ENCODE measurements at places on chromosomes 1 and 21.

DNA sequence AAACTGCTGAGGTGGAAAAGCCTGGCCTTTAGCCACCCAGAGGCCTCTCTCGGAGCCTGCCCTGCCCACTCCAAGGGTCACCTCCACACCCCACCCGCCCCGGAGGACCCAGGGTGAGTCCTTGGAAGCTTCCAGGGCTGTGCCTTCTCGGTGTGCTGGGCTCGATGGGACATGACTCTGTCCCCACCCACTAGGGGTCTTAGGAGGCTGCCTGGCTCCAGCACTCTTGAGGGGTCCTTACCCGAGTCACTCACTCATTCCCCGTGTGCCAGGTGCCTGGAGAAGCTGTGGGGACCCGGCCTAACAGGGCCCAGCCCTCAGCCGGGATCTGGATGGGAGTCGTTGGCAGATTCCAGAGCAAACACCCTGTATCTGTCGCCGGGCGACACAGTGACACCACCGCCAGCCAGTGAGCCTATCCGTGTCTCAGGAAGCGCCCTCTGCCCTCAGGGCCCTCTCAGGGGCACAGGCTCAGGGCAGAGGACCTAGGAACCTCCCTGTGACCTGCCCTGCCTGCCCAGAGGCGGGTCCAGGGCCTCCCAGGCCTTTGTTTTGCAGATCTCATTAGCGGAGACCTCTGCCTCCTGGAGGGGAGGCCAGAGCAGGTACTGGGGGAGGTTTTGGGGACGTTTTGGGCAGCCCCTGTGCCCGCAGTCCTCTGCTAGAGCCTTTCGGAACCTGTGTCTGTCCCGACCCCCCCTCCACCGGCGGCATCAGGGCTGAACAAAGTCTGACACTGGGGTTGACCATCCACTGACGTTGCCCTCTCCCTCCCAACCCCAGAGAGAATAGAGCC lies 3.1 kb upstream of the PRKCZ start:
- DNase-seq, result no peak

GRCh38 chr1:54009406-54009805 lies 8.6 kb downstream of the LDLRAD1 start:
- DNase-seq, result no peak

DNA sequence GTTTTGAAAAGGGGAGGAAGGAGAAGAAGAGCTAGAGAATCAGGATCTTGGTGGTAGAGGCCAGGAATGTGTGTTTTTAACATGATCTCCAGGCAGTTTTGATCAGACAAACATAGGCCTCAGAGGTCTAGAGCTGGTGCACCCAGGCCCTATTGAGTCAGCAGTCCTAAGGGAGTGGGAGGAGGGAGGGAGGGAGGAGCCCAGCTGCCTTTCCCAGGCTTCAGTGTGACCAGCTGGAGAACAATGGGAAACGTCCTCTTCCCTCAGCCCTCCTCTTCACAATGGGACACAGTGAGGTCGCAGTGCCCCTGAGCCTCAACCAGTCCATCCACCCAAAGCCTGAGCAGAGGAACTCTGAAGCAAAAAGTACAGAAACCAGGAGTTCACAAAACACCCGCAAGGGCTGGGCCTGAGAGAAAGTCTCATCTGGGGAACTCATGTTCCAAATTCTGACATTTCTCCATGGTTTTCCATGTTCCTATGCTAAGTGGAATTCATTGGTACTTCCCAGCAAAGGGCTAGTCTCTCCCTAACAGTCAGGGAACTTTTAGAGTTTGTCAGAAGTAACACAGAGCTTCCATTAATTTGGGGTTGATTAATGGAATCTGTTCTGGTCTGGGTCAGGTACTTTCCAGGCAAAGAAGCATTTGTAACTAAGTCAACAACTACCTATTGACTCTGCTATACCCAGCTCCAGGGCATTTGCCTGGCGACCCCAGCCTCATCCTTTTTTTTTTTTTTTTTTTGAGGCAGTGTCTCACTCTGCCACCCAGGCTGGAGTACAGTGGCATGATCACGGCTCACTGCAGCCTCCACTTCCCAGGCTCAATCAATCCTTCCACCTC lies 37.5 kb downstream of the ELAPOR1 start:
- DNase-seq, result peak; percentile 78

GRCh38 chr21:16047904-16048303 lies 318.1 kb downstream of the USP25 start:
- peak; percentile 36 for DNase-seq

DNA sequence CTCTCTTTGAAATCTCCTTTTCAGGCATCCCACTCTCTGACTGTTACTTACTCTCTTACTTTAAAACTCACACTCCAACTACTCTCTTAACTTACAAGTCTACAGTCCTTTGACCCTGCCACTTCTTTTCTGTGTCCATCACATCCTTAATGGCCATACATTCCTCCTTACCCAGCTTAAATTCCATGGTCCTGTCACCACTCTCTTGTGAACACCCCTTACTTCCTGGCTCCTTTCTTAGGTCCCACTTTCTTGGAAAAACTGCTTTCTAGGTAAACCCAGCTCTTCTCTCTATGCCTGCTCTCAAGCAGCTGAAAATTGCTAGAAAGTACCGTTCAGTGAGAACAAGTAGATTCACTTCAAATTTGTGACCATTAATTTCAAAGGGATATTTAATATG lies 109.1 kb downstream of the OLFML2B start:
- peak; percentile 51 for DNase-seq

GRCh38 chr1:111441573-111442192 lies 7.4 kb downstream of the WDR77 start:
- DNase-seq, result peak; percentile 11

DNA sequence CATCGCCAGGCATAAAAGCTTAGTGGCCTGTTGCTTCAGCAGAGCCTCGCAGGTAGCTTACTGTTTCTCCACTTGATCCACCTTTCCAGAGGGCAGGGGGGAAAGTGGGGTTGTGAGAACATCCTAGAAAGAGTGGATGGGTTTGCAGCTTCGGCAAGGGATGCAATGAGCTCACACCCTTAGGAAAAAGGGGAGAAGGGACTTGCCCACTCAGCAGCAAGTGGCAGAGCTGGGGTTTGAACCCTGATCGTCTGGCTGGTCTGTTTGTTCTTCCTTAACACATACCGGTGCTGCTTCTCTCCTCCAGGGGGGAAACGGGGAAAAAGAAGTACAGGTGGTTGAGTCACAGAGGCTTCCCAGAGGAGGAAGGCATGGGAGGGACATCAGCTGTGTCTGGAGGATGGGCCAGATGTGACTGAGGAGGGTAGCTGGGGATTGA lies 1.0 kb downstream of the TMEM201 start:
- peak; percentile 13 for DNase-seq

GRCh38 chr21:44926331-44927101 lies 5.8 kb upstream of the ITGB2 start:
- no peak for DNase-seq

GRCh38 chr1:44688760-44689446 lies 14.4 kb downstream of the ARMH1 start:
- DNase-seq, result no peak

- DNase-seq, result peak; percentile 95
Measured at GRCh38 chr1:224592636-224593582, 23.2 kb upstream of the CNIH3 start.

GRCh38 chr1:10084045-10084444 lies 51.3 kb downstream of the UBE4B start:
- no peak for DNase-seq

- peak; percentile 42 for DNase-seq
Measured at GRCh38 chr1:21289700-21290545, at the start of gene ECE1. TSS of gene ECE1 (minus strand) at chr1:21290463. CDS start at chr1:21290414, 49 bp downstream.

DNA sequence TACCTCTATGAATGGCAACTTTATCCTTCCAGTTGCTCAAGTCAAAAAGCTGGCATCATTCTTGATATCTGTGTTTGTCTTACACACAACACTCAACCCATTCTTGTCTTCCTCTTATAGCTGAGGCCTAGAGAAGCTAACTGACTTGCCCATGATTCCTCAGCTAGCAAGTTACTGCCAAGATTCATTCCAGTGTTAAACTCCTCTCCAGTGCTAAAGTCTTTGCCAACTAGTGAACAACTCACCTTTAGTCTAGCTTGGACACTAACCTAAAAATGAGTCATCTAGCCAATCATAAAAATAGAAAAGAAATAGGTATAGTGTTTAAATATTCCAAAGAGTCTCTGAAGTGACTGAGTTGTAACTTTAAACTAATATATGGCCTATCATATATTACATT lies 45.6 kb upstream of the RGS2 start:
- DNase-seq, result no peak

DNA sequence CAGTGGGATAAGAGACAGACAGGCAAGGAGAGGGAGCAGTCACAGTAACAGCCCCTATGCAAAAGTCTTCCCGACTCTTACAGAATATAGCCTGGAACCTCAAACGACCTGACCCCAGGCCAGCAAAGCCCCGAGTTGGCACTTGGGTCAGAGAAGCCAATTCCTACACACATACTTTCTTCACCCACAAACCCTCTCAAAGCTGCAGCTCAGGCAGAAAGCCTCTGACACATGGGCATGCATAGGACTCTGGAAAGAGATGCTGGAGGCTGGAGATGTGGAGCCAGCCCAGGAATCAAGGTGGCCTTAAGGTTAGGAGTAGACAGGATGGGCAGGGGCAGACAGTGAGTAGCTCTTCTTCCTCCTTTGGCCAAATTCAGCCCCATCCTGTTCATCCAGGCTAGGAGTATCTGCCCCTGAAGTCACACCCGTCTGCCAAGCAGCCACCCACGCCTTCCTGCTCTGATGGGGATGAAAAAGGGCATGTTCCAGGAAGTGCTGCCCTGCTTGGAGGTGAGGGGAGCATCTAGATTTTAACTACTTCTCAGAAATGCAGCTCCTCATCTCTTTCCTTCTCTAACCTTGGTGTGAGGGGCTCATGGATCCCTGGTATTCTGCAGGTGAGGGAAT lies 7.8 kb downstream of the SLC41A1 start:
- no peak for DNase-seq

GRCh38 chr1:177809819-177810218 lies 160.0 kb downstream of the SEC16B start:
- DNase-seq, result no peak

GRCh38 chr1:35371506-35371905 lies 103.0 kb downstream of the ZMYM4 start:
- DNase-seq, result no peak

DNA sequence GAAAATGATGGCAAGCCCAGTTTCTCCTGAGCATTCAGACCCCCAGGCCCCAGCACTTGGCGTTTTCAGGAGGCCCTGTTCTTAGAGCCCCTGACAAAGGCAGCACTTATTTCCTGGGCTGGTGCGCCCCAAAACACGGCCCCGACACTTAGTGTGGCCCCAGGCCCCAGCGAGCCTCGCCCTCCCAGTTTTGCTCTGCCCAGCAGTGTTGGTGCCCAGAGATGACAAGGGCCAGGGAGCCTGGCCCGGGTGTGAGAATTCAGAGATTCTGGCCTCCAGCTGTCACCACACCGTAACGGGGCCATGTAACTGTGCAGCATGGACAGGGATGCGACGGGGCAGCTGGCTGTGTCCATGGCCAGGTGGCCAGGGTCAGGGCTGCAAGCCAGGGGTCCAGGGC lies 18.0 kb upstream of the ARHGEF16 start:
- no peak for DNase-seq

- DNase-seq, result no peak
Measured at GRCh38 chr1:217911908-217912307, 280.8 kb downstream of the SPATA17 start.

DNA sequence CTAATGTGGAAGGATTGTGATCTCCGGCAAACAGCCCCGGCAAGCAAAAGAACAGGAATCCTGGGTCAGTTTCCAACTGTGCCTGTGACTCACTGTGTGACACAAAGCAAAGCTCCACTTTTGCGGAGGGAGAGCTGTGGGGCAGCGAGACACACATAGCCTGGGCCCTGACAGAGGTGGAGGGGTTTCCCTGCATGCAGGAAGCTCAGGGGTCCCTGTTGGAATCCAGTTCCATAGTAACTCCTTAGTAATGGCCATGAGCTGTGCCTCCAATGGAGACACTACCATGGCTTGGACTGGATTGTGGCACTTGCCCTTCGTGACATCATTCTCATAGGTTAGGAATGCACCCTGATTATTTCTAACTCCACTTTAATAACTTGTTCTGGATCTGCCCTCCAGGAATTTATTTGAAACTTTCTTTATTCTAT lies 47.0 kb upstream of the ATF3 start:
- DNase-seq, result peak; percentile 83

DNA sequence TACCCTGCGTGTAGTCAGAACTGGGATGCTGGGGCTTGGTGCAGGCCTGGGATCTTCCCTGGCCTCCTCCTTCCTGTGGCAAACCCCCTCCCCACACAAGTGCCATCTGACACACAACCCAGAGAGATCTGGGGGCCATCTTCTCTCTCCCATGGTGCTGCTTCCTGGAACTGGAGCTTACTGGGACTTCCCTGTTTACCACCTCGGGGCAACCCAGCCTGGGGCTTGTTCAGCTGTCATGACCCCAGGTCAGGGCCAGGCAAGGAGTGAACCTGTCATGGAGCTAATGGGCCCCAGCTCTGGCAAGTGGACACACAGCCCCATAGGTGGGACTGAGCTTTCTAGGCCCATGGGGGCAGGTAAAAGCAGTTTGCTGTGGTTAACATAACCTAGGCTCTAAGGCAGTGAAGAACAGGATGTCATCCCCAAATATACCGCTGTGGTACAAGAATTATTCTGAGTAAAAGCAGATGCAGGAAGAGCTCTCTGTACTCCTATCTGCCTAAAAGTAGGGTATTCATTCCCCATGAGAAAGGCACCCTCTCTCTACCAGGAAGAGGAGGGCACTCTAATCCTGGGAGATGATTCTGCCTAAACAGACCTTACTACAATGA lies 2.4 kb downstream of the TRIM11 start:
- no peak for DNase-seq

GRCh38 chr1:9659328-9659727 lies 7.8 kb downstream of the PIK3CD start:
- DNase-seq, result peak; percentile 67

GRCh38 chr1:92964998-92965397 lies 3.7 kb upstream of the DIPK1A start:
- no peak for DNase-seq

DNA sequence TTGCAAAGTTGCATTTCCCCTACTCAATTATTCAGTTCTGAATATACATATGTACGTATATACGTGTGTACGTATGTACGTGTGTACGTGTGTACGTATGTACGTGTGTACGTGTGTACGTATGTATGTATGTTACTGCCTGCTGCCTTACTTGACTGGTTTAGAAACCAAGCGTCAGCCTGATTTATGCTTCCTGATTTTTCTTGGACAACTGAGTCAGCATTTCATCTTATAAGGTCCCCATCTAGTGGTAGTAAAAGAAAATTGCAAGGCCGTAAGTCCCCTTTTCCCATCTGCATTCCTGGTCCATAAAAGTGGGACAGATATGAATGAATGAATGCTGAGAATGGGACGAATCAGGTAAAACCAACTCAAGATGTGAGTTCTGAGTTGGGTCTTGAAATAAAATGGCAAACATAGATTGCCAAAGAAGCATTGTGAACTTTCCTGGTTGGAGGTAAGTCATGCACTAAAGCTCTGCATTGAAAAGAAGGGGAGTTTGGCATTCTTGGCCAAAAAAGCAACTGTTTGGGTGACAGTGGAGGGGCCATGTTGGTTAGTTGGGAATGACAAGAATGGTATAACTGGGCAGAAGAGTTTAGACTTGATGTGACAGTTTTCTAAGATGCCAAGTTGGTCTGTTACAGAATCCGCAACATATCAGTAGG lies 76.4 kb upstream of the DNAH14 start:
- peak; percentile 63 for DNase-seq

GRCh38 chr1:96772972-96773371 lies 51.4 kb downstream of the PTBP2 start:
- DNase-seq, result no peak
